ENCODE measurements at places on chromosomes 12 and 14. TPM values are rescaled to one million over a fixed set of nuclear protein-coding genes. Genes with fewer than 3 reads are reported as not detected.

- no peak for DNase-seq
Observed at GRCh38 chr12:116287842-116288301, 10.4 kb upstream of the MED13L start.

- no peak for DNase-seq
Observed at GRCh38 chr14:92861856-92862745, 60.8 kb upstream of the CHGA start.

DNA sequence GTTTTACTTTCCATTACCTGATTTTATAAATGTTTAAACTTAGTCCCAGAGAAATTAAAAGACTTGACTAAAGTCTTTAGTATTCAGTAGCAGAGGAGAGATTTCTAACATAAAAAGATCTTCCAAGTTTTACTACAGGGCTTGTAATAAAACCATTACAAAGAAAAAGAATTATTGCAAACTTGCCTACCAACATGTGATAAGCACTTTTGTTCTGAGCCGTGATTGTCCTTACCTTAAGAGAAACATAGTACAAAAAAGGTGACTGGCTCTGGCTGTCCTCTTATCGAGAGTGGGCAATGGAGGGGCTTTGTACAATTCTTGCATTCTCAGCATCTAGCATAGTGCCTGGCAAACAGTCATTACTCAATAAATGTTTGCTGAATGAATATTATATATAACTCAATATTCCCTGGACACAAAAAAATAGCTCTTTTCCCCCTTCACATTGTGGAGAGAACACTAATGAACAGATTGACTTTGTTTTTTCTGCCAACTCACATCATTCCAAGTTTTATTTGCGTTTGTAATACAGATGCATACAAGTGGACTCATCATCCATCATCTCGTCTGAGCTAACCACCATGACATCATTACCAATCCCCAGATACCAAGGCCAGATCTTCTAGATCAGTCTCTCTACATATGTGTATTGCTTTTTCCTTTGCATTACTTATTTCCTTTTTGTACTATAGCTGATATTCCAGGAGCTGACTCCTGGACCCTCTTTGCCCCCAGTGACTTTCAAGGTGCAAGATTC lies 192.8 kb upstream of the EEA1 start:
- DNase-seq = no peak

GRCh38 chr12:83190631-83191390 lies 504.1 kb downstream of the TMTC2 start:
- DNase-seq = no peak

DNA sequence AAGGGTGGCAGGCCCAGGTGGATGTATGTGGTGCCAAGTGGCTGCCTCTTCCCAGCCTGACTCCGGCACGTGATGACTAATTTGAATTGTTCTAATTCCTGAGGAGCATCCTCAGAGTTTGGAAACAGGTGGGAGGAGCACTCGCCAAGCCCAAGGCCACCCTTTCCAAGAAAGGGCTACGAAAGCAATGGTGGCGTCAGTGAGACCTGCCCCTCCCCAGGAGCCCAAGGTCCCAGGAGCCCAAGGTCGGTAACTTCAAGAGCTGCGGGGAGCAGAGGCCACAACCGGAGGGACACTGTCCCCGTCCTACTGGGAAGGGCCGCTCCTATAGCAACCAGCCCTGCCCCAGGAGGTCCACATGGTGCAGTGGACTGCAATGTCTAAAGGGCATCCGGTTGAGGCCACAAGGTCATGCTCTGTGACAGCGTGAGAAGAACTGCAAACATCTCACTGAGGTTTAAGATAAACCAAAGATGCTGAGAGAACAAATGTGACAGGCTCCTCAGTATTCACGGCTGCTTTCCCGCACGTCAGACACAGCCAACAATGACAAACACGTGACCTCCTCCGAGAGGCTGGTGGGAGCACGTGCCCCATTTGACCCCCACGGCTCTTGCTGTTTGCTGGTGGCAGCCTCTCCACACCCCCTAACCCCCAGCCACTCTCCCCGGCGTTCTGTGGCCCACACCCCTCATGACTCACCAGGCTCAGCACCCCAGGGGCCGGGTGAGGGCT lies 79.6 kb downstream of the ITPK1 start:
- no peak for DNase-seq

DNA sequence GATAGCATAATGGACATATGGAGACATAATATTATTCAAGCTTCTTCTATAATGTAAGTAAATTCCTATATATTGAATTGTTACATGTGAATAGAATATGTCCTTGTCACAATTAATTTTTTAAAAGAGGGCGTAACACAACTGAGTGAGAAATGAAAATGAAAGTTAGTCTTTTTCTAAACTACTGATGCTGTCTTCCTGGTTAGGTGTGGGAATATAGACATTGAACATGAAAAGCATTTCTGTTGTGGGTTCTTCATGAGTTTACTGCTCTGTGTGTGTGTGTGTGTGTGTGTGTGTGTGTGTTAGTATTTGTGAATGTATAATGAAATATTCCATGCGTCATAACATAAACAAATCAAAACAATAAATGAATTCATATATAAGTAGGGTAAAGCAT lies 40.5 kb upstream of the RTL1 start:
- no peak for DNase-seq

DNA sequence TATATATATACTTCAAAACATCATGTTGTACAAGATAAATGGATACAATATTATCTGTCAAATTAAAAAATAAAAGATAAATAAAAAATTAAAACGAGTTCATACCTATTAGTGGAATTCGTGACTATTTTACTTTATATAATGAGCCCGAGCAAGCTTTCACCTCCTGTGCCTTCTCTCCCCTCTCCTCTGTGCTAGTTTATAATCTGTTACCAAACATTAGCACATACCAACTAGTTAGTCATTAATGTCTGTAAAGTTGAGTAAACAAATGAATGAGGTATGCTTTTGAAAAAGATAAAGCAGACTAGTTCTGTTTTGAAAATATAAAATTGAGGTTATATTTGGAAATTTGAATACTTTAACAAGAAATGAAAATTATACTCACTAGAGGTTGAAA lies 84.0 kb downstream of the LRRC9 start:
- no peak for DNase-seq

DNA sequence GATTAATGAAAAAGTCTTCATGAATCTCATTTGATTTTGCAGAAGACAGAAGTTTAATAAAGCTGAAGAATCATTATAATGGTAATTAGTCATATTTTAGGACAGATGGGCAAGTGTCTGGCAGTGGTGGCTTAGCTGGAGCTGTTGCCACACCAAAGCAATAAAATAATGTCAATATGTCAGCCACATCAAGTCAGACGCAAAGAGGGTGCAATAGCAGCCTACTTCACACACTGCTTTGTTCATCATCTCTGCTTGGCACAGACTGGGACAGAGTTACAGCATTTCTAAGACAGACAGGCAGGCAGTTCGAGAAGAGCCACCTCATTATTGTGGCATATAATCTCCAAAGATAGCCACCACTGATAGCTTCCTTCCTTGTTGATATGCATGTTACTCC lies 16.9 kb upstream of the KRR1 start:
- no peak for DNase-seq

DNA sequence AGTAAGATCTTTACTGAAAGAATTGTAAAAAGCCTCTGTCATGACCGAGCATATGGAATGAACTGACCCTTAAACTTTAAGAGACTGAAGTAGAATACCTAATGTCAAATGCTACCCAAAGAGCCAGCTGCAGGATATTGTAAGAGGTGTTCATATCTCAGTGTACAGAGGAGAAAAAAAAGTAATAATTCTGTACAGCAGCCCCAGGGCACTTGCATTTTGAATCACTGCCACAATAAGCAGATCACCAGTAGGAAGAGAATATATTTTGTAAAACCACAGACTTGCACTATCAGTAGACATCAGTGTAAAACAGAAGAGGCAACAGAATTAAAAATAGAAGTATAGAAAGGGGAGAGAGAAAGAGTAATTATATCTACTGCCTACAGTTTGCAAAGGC lies 162.6 kb downstream of the PPFIA2 start:
- DNase-seq = no peak

- DNase-seq = no peak
Observed at GRCh38 chr12:114274131-114274530, 131.8 kb downstream of the TBX5 start.

- no peak for DNase-seq
Observed at GRCh38 chr12:12693111-12693671, 2.8 kb downstream of the GPR19 start.

Gene PTPRO
- 0.28 TPM for total RNA-seq

Gene BEGAIN
- 2.6 TPM for total RNA-seq
